ENCODE measurements at places on chromosomes 2 and 18.

GRCh38 chr2:210795506-210795905 is 239.1 kb downstream of the CPS1 start:
- DNase-seq: no peak

- peak; percentile 6 for DNase-seq
Observed at GRCh38 chr2:181916726-181917718, 25.5 kb downstream of the ITPRID2 start.

GRCh38 chr18:69261406-69261805 is 139.3 kb upstream of the DOK6 start:
- DNase-seq: no peak

DNA sequence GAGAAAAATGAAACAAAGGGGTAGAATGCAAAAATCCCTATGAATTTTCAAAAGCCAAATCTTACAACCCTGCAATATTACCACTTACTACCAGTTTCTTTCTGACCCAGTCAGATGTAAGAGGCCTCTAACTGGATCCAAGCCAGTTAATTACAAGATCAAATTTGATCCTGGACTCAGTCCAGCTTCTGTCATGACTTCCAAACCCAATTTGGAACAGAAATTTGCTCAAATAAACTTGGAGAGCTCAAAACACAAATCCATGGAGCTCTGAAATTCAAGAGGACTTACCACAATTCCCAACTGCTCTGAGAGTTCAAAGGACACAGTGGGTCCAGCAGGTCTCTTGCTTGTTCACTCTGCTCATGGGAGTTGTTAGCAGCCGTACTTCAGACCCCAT is 1271.7 kb upstream of the SLC39A10 start:
- DNase-seq: no peak

- DNase-seq: no peak
Observed at GRCh38 chr18:12336171-12336613, 28.2 kb downstream of the TUBB6 start.

DNA sequence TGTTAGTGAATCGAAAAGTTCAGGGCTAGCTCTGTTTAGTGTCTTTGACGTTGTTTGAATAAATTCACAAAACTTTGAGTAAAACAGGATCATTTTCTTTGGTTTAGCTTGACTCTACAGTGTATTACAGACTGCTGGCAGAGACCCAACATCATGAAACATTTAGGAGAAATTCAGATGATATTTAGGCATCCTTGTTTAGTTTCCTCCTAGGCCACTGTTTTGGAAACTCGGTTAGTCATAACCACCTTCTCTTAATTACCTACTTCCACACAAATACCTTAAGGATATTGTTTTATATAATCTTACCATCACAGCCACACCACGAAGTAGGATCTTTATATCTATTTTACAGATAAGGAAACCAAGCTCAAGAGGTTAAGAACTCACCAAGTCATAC is 7.8 kb downstream of the LIMS1 start:
- no peak for DNase-seq

DNA sequence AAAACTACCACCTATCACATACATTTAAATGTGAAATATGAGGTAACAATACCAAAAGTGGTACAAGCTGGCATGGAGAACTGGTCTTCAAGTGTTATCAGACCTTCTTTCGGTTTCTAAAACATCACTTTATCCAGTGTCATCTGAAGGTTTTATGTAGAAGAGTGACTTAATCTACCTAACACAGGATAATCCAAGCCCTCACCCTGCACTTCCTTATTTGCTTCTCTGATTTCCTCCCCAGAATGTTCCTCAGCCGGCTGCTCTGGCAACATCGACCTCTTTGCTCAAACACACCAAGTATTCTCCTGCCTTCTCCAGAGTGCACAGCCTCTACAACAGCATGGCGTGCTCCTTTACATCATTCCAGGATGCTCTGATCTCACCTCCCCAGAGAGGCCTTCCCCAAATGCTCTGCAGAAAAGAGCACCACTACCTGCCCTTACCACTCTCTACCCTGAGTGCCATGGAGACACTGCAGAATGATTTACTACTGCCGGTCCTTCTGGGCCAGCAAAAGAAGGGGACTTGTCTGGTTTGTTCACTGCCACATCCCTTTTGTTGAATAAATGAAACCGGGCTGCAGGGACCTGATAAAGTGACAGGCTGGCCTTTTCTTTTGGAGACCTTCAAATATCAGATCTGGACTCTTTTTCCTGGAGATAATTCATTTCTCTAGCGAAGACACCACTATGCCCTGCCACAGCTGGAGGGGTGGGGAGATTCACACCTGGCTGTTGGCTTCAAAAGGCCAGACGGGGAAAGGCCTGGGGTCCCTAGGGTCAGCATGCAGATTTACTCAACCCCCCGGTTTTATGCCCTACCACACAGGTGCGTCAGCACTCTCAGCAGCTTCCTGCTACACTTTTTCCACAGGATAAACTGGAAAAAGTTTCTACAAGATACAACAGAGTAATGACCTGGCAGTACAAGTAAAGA is 42.0 kb downstream of the TTR start:
- DNase-seq: no peak

GRCh38 chr2:67215214-67216055 is 181.7 kb upstream of the ETAA1 start:
- DNase-seq: peak; percentile 2

GRCh38 chr18:54557958-54558357 is 33.1 kb upstream of the DYNAP start:
- no peak for DNase-seq

DNA sequence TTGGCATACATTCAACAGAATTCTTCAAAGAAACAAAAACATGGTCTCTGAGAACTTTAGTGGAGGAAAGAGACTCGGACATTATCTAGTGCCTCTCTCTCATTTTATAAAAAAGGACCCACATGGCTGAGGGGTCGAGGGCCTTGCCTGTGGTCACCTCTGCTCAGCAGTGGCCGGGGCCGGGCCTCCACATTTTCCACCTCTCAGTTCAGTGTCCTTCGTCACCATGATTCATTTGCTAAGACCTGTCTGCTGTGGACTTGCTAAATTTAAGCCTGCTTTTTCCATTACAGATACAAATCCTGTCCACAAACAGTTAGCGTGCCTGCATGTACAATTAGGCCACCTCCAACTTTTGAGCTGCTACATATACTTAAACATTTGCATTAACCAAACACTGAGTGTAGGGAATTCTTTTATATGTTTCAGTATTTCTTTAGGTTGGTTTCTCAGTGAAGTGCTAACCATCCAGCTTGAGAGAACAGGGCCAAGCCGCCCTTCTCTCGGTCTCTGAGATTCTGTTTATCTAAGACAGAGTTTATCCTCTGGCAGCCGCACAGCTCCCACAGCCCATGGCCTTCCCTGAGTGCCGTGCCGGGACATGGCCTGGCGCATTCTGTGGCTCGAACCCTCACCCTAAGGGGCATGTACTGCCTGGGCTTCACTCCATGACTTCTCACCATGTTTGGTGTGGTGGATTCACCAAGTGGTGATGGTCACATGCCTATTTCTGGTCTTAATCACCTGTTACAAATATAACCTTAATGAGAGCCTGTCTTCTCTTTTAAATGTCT is 46.2 kb downstream of the COA5 start:
- no peak for DNase-seq

DNA sequence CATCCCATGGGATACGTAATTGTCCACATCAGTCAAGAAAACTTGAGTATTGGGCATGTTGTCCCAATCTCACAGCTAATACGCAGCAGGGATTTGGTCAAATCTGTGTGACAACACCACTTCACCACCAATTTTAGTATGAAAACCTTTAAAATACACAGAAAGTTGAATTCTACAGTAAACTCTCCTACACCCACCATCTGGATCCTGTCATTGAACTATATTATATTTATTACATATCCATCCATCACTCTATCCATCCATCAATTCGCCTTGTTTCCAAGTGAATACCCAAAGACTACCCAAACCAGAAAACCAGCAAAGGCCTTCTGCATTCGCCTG is 846 bp upstream of the FKBP7 start:
- no peak for DNase-seq

DNA sequence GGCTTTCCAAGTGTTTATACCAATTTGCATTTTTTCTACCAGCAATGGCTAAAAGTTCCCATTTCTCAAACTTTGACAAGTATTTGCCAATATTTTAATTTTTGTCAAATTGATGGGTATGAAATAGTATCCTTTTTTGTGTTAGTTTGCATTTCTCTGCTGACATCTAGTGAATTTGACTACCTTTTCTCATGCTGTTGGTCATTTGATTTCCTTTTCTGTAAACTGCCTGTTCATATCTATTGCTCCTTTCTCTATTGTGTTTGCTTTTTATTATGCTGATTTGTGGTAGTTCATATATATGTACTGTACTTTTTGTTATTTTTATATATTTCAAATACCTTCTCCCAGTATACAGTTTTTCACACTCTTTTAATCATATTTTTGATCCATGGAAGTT is 149.4 kb downstream of the PMAIP1 start:
- no peak for DNase-seq

GRCh38 chr2:156704132-156704531 is 268.0 kb downstream of the GPD2 start:
- no peak for DNase-seq

- DNase-seq: no peak
Observed at GRCh38 chr2:220227266-220227920, 600.0 kb downstream of the SLC4A3 start.

- DNase-seq: no peak
Observed at GRCh38 chr2:1800716-1801388, 56.5 kb upstream of the PXDN start.

- DNase-seq: no peak
Observed at GRCh38 chr2:224904381-224904780, 137.9 kb downstream of the DOCK10 start.

- no peak for DNase-seq
Observed at GRCh38 chr18:62878305-62878704, 163.0 kb downstream of the PHLPP1 start.

GRCh38 chr2:10188211-10188610 is 65.7 kb downstream of the RRM2 start:
- no peak for DNase-seq

DNA sequence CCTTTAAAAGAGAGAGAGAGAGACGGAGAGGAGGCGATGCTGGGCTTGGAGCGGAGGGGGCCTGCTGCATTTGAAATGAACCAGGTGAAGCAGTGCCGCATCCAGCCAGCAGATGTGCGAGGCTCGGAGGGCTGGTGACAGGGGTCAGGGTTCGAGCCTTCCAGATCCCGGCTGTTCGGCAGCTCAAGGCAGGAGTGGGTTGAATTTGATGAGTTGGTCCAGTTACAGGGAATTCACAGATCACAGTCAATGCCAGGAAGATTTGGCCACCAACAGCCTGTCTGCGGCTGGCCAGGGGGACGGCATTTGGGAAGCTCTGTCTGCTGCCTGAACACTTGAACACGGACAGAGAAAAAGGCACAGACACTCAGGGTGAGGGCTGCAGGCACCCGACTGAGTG is 48.6 kb downstream of the PTGR3 start:
- DNase-seq: no peak

DNA sequence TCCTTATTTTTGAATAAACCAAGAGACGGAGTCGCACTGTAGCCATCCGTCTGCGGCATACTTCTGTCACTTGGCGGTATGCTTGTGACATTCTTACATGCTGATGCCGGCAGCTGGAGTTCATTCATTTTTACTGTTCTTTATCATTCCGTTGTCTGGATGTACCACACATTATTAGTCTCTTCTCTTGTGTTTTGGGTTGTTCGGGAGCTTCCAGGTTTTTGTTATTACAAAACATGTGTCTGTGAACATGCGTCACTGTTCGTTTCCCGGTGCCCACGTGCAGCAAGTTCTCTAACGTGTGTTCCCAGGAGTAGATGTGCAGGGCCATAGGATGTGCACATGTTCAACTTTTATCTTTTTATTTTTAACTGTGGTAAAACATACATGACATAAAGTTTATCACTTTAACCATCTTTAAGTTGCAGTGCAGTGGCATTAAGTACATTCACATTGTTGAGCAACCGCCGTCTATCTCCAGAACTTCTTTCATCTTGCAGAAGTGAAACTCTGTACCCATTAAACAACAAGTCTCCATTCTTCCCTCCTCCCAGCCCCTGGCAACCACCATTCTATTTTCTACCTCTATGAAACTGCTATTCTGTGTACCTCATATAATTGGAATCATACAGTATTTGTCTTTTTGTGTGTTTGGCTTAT is 40.1 kb downstream of the MTCL1 start:
- DNase-seq: no peak

GRCh38 chr2:3113122-3113521 is 264.5 kb downstream of the EIPR1 start:
- no peak for DNase-seq

DNA sequence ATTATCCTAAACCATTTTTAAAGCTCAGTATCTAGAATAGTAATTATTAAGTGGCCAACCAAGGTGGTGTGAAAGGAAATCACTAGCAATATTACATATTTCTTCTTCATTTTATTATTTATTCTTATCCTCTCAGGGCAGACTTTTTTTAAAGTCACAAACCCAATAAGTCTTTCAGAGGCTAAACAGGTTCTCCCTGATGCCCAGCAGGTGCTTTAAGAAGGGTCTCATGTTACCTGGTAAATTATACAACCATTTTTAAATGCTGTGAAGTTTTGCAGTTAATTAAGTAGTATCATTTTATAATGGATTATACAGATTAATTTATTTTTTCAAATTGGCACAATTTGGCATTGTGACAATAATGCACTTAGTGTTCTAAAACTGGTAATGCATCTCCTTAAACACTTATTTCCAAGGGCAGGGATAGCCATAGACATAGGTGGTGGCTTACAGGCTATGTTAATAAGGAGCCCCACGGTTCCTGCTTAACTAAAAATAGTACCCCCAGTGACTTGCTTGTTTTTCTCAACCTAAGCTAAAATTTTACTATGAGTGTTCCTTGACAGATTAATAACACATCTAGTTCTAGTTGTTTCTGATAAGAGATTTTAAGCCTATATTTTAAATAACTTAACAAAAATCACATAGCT is 67.0 kb downstream of the PMS1 start:
- no peak for DNase-seq

GRCh38 chr2:81250270-81250669 is 945.7 kb upstream of the LRRTM1 start:
- no peak for DNase-seq

- no peak for DNase-seq
Observed at GRCh38 chr18:48877941-48878340, 72.8 kb downstream of the SMAD7 start.

DNA sequence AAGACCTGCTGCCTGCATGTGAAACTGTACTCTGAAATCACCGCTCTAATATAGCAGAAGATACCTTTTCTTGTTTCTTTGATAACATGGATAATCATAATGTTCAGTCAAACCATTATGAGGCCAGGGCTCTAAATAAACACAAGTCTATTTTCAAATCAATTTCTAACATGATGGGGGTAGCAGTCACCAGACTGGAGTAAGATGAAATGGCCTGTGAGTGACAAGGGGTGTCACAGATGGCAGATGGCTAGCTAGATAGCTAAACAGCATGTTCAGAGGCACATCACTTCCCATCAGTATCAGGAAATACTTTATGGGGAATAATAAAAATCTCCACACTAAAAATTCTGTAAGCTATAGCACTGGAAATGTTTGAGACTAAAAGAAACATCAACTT is 14.0 kb downstream of the MBD2 start:
- no peak for DNase-seq

DNA sequence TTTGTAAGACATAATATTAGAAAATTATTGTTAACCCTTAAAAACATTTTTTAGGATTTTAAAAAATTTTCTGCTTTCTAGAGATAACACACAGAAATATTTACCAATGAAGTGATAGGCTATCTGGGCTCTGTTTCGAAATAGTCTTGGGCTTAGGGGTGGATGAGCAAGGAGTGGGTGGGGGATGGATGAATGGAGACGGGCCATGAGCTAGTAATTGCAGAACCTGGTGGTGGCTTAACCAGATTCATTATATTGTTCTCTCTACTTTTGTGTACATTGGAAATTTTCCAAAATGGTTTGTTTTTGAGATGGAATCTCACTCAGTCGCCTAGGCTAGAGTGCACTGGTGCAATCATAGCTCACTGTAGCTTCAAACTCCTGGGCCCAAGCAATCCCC is 89.6 kb downstream of the TCF7L1 start:
- DNase-seq: no peak
